ENCODE measurements at places on chromosomes 2 and 18. TPM values are rescaled to one million over a fixed set of nuclear protein-coding genes. Genes with fewer than 3 reads are reported as not detected.
A peak's percentile ranks its signal among the peaks of the same experiment; 100 is the strongest.

Gene NCK2
- total RNA-seq: 35.8 TPM

DNA sequence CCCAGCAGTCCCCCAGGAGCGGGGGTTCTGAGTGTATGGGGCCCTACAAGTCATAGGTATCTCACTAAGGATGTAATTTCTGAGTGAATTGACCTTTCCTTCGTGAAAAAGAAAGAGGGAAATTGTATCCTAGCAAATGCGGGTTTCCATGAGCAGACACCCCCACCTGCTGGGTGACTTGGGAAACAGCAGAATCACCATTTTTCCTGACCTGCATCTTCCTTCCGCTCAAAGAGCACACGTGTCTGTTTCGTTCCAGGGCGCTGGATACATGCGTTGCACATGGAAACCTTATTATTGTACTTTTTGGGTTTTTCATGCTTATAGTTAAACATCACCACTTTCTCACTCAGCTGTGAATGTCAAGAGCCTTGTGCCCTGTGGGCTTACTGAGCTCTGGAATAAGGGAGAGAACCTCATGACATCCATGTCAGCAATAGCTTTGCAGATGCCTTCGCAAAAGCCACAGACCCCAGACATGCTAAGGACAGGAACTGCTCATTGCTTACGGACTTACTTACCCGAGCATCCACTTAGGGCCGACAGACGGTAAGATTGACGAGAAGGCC is 132.8 kb downstream of the TPO start:
- peak; percentile 62 for DNase-seq

- no peak for DNase-seq
Measured at GRCh38 chr2:55703350-55703749, 9.7 kb upstream of the PNPT1 start.

DNA sequence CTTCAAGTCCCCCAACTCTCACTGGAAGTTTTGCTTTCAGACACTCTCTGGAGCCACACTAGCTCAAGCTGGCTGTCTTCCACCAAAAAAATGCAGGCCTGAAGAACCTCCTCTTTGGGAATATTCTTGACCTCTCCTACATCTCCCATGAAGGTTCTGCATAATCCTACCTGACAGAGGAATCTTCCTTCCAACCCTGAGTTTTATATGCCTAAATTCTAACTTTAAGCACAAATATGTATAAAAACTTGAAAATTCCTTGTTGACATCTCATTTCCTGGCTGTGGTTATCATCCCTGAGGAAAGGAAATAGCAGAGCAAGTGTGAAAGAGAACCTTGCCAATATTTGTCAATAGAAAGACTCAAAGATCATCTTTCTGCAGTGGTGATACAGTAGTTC is 249.0 kb downstream of the LPIN1 start:
- peak; percentile 12 for DNase-seq

- no peak for DNase-seq
Measured at GRCh38 chr18:42401131-42401673, 446.2 kb downstream of the PIK3C3 start.

DNA sequence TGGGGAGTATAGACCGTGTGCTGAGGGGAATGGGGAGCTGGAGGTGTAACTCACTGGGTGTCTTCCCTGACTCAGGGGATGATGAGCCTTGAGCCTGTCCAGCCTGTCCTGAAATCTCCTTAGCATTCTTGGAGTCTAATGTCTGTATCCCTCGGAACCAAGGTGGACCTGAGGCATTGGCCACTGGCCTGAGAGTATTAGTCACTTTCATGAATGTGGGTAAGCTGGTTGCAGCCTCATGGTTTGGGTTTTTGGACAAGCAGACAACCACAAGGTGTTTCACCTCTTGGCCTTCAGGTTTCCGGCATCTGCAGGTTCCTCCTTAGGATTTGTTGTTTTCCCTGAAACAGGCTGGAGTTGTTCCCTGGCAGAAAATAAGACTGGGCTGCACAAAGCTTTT is 63.2 kb downstream of the PRKCE start:
- no peak for DNase-seq
